ENCODE measurements at places on chromosomes 7 and 10.

- no peak for DNase-seq
Observed at GRCh38 chr7:85154282-85154937, 32.4 kb downstream of the SEMA3D start.

- no peak for DNase-seq
Observed at GRCh38 chr10:128013626-128014025, 106.7 kb downstream of the PTPRE start.

DNA sequence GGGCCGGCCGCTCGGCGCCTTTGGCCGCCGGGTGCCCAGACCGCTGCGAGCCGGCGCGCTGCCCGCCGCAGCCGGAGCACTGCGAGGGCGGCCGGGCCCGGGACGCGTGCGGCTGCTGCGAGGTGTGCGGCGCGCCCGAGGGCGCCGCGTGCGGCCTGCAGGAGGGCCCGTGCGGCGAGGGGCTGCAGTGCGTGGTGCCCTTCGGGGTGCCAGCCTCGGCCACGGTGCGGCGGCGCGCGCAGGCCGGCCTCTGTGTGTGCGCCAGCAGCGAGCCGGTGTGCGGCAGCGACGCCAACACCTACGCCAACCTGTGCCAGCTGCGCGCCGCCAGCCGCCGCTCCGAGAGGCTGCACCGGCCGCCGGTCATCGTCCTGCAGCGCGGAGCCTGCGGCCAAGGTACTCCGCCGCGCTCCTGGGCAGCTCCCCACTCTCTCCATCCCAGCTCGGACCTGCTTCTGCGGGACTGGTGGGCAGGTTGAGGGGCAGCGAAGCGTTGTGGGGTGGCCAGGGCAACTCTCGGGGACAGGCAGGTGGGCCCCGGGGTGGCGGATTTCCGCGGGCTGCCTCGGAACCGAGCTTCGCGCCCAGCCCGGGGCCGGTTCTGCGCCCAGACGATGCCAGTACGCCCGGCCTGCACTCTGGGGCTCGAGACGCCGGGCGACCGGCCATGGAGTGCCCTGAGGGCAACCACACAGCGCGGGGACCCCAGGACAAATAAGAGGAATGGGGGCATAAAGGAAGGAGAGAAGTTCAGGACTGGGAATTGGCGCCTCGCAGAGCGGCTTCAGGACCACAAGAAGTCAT is 578 bp downstream of the HTRA1 start:
- peak; percentile 27 for DNase-seq

GRCh38 chr7:2237109-2237602 is 4.4 kb upstream of the MAD1L1 start:
- no peak for DNase-seq

DNA sequence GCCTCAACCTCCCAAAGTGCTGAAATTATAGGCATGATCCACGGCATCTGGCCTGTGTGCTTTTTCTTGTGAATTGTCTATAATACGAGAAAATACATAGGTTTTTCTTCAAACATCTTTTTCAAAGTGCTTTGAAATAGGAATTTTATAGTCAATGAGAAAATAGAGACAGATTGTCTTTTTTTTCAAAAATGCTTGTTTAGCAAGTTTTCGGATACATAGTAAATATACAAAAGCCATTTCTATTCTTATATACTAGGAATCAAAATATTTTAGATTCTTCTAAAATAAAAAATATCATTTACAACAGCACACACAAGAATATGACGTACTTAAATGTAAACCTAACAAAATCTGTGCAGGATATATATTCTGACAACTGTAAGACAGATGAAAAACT is 1.6 kb upstream of the LYZL2 start:
- DNase-seq, result no peak

DNA sequence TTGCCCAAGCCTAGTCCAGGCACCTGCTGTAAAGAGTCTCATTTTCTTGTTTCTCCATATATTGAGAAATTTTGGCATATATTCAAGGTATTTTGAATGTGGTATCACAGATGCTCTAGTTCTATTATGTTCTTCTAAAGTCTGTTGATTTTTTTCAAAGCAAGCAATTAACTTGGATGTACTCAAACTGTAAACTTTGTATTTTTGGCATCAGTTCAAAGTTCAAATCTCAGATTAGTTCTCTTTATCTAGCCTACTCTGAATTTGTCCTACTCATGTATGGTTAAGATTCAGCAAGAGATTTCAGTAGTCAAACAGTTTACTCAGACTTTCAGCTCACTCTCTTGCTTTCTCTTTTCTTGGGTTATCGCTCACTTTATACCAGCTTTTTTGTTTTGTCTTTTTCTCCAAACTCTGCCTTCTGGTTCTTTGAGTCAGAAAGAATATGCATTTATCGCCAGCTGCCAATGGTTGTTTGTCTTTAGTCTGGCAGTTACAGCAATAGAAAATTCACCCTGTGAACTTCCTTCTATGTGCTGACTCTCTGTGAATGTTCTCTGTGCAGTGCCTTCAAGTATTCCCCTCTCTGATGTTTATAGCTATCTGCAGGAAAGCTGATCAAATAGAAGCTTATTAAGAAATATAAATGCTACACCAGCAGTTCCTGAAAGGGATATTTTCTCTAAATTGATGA is 56.0 kb downstream of the ANKRD7 start:
- DNase-seq, result no peak

GRCh38 chr10:49356944-49357343 is 38.9 kb downstream of the DRGX start:
- DNase-seq, result no peak

DNA sequence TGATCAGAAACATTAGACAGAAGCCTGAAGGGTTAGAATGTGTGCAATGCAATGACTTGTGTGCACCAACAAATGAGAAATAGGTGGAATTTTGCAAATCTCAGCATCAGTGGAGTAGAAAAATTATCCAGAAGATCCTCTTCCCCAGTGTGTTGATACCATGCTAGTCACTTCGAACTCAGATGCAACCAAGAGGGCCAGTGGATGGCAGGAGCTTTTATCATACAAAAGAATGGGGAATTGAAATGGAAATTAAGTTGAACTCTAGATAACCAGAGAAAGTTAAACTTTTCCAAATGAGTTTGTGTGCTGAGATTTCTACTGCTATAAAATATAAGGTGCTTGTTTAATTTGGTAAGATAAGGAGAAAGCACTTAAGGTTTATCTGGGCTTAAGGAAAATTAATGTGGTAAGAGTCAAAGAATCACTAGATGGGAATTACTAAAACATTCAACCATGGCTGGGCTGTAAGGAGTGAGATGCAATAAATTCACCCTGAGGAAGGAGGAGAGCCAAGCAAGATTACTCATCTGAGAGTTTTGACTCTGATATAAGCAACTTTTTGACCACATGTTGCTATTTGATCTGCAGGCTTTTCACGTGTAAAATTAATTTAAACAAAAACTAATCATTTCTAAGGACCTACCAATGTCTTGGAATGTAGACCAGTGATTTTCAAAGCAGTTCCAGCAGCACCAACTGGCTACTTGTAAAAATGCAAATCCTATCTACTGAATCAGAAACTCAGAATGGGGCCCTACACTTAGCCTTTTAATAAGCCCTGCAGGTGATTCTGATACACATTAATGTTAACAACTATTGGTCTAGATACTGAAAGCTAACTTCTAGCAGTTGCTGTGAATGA is 113.2 kb downstream of the CDC14C start:
- no peak for DNase-seq

DNA sequence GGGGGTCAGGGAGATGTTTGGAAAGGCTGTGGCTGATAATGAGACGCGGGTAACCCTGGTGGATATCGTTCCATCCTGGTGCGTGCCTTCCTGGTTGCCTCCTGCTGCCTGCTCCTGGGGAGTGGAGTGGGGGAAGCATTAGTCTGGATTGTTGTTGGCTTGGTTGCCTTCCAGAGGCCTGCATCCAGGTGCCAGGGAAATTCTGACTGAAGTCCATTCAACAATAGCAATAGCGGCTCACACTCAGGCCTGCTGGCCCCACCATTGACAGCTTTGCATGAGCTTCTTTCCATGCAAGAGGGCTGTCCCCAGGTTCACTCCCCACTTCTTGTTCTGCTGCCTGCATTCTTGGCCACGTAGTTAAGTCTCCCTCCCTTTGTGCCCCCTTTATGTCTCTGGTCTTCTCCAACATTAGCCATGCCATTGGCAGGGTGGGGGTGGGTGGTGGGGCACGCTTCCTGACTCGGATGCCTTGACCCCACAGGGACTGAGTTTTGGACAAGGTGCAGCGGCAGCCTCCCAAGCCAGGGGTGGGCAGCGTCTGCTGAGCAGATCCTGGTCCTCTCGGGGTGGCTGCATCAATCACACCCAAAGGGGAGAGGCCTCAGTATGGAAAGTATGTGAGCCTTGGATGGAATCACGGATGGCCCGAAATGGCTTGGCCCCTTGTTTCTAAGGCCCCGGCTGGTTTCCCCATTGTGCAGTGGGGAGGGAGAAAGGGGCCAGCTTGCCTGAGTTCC is 150.2 kb downstream of the GRK5 start:
- DNase-seq, result no peak

GRCh38 chr10:104450954-104451353 is 97.3 kb downstream of the CFAP58 start:
- DNase-seq, result no peak

DNA sequence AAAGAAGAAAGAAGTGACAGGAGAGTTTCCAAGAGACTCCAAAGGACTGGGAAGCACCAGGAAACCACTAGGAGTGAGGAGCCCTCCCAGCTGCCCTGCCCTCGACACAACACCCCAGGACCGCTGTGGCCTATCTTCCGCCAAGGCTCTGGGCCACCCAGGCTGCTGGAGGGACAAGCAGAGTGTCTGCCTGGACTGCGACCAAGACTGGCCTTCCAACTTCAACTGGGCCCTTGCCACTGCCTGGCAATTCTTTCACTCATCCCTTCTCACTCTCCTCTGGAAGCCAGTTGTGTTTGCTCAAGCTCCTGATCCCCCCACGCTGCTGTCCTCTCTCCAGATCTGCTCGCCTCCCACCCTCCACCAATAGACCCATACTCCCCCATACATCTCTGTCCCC is 10.2 kb downstream of the KIAA1549 start:
- DNase-seq, result no peak

- no peak for DNase-seq
Observed at GRCh38 chr10:79098596-79099015, 29.8 kb downstream of the ZMIZ1 start.

GRCh38 chr7:49775065-49775948 is 1.9 kb downstream of the VWC2 start:
- no peak for DNase-seq

DNA sequence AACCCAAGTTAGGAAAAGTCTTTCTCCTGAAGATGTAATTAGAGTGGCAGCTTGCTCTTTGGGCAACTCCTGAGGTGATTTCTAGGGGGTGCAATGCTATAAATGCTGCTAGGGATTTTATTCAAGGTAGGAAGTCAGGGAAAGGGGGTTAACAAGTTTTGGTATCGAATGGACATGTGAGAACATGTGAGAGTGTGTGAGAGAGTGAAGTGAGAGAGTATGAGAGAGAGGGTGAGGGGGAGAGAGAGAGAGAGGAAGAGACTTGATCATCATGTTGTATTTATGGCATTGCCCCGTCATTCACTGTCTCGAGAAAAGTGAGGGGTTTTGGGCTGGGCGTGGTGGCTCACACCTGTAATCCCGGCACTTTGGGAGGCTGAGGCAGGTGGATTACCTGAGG is 50.9 kb downstream of the MCU start:
- no peak for DNase-seq

- DNase-seq, result no peak
Observed at GRCh38 chr7:2614631-2615330, 17.0 kb upstream of the TTYH3 start.

- DNase-seq, result peak; percentile 42
Observed at GRCh38 chr10:114694752-114695151, 36.7 kb upstream of the ABLIM1 start.

- no peak for DNase-seq
Observed at GRCh38 chr10:16586358-16587138, 64.9 kb upstream of the C1QL3 start.

DNA sequence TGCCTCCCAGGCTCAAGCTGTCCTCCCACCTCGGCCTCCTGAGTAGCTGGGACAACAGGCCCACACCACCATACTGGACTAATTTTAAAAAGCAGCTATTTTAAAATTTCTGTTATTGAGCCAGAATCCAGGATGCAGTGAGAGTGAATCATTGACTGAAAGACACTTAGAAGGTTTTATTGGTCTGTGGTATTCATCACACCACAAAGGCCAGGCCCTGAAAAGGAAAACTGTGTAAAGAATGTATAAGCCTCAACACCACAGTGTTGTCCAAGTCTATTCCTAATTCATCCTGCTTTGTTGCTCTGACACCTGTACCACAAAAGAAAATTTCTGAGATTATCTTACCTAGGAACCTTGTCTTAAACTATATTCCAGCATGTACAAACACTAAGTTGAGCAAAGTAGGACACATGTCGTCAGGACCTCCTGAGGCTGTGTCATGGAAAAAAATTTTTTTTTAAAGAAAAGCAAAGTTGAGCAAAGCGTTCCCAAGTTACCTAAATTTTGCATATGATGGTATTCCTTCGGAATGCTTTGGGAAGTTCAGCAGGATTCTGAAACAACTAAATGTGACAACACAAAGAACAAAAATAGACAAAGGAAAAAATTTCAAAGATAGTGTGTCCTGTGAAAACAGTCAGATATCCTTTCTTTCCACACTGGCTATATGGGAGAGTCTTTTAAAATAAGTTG is 129.6 kb upstream of the MKLN1 start:
- DNase-seq, result no peak

- no peak for DNase-seq
Observed at GRCh38 chr7:91098566-91098965, 165.7 kb upstream of the FZD1 start.

DNA sequence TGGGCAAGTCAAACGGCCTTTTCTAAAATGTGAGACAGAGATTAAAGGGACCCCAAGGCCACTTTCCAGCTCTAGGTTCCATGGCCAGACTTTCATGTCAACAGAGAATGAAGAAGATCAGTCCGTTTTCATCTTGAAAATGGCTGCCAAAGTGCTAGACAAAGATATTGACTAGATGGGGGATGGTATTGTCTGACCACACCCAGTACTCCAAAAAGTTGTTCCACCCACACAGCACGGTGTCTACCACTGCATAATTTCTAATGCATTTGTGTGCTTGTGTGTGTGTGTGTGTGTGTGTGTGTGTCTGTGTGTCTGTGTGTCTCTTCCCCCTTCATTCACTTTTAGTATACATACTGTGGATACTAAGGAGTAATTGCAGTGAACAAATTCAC is 1.3 kb downstream of the COL1A2 start:
- DNase-seq, result no peak

DNA sequence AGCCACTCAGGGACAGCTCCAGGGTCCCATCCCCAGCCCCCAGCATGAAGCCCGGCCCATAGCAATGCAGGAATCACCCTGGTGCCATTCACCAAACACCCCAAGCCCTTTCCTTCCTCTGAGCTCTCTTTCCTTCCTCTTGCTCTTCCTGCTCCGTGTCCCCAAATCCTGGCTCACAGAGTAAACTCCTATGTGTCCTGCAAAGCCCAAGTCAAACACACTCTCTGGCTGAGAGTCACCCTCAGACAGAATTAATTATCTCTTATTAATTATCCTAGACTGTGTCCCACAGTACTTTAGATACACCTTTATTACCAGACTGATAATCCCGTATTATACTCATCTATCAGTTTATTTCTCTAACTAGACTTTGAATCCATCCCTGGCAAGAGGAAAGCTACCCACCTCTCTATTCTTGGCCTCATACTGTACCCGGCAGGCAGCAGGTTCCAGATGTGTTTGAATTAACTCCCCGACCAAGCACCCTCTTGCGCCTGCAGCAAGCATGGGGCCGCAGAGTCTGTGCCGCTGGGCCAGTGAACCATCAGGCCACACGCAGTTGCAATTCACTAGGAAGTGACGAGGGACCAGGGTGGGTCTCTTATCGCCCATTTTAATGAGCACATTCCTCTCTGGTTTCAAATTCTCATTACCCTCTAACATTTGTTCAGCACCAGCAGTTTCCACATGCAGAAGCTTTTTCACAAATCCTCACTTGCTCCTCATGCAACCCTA is 86.7 kb downstream of the PRKAG2 start:
- no peak for DNase-seq

- peak; percentile 9 for DNase-seq
Observed at GRCh38 chr10:132685101-132685891, 100.7 kb downstream of the NKX6-2 start.
